ENCODE measurements at places on chromosomes 7 and 10.

DNA sequence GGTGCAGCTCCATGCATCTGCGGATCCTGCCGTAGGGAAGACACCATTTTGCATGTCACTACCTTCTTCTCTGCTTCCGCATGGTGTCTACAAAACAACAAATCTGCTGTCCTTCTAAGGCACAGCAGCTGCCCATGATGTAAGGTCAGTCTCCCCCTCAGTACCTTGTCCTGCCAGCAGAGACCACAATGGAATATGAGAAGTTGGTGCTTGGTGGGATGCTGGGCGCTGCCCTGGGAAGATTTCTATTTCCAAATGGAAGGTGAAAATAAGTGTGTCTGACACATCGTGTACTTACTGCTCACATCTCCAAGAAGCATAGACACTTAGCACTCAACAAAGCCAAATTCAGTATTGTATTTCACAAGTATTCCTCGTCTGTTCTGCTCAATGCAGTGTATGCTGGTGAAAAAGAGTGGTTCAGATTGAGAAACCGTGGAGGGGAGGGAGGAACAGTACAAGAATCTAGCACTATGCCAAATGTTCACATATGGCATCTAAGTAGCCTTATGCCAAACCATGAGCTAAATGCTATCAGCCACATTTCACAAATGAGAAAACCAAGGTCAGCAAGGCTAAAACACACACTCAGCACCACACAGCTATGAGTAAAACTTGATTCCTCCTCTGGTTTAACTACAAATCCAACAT lies 95.0 kb downstream of the GRB10 start:
- no peak for DNase-seq

DNA sequence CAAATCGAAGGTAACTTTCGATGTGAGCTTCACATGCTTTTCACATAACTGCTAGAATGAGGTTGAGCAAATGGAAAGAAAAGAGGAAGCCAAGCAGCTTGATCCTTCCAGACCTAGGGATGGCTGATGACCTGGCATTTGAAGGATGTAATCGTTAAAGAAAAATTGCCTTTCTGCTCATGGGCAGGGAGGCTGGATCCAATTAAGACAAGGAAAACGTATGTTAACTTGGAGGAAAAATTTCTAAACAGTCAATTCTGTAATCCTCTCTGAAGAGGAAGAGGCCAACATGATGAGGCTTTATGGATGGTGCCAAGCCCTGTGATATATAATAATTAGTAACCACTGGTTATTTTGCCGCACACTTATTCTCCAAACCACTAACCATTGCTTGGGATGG lies 12.5 kb downstream of the GRK5 start:
- no peak for DNase-seq

DNA sequence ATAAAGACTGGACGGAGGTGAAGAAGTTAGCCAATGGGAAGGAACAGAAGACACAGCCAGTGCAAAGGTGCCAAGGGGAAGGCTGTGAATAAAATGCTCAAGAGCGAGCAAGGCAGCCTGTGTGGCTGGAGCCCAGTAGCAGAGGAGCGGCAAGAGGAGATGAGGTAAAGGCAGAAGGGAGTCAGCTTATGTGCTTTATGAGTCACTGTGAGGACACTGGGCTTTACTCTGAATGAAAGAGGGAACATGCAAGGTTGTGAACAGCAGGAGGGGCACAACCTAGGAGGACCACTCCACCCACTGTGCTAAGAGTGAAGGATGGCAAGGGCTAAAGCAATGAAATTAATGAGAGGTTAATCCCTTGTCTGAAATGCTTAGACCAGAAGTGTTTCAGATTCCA lies 129.0 kb upstream of the ODAD2 start:
- DNase-seq: no peak

GRCh38 chr7:6153646-6154541 lies 118.5 kb downstream of the CYTH3 start:
- no peak for DNase-seq

DNA sequence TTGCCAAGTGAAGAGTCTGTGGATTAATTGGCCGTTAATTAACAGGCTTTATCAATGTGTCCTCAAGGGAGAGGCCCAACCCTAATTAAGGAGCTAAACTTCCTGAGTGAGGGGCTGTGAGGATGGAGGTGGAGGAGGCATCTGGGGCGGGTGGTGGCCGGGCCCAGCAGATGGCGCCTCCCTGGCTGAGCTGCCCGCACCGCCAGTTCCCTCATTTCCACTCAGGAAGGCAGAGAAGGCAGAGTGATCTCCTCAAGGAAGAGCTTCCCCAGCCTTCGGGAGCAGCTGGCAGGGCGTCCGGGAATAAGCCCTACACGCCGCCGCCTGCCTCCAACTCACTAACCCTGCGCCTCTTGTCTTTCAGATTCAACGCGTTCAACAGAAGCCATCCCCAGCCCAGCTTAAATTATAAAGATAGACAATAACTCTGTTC lies 112.2 kb downstream of the CYTH3 start:
- no peak for DNase-seq

DNA sequence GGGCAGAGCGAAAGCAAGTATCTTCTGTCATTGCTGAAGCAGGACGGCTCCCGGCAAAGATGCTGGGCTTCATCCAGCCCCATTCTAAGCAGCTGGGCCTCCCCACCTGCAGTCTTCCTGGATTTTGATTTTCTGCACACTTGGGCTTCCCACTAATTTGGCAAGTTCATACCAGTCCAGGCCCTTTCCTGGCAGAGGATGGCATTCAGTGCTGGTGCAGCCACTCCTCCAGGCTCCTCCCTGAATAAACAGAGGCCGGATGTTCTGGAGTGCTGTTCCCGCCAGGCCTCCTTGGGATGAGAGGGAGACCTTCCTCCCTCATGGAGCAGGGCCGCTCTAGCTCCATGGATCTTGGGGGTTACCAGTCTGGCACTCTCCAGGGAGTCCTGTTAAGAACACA lies 3.4 kb downstream of the BAG3 start:
- DNase-seq: peak; percentile 39

DNA sequence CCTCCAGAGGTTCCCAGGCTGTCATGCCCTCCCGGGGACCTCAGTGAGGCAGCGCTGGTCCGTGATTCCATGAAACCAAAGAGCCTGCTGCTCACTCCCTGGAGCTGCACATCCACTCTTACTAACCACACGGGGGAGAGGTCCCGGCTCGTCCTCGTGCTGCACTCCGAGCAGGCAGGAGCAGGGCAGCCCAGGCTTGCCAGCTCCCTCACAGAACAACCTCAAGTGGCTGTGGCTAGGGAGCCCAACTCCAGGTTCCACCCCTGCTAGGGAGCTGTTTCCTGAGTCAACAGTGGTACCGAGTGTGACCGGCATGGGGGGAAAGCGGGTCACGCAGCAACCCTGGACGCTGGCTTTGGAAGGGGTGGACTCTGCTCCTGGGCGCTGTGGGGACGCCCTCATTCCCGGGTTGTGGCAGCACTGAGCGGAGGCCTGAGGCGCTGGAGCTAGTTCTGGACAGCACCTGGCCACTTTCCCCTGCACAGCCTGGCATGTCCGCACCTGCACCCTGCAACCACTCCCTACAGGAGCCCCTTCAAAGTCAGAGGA lies 27.9 kb upstream of the PPP2R2D start:
- no peak for DNase-seq

- no peak for DNase-seq
Measured at GRCh38 chr10:963655-964054, 24.6 kb upstream of the GTPBP4 start.

DNA sequence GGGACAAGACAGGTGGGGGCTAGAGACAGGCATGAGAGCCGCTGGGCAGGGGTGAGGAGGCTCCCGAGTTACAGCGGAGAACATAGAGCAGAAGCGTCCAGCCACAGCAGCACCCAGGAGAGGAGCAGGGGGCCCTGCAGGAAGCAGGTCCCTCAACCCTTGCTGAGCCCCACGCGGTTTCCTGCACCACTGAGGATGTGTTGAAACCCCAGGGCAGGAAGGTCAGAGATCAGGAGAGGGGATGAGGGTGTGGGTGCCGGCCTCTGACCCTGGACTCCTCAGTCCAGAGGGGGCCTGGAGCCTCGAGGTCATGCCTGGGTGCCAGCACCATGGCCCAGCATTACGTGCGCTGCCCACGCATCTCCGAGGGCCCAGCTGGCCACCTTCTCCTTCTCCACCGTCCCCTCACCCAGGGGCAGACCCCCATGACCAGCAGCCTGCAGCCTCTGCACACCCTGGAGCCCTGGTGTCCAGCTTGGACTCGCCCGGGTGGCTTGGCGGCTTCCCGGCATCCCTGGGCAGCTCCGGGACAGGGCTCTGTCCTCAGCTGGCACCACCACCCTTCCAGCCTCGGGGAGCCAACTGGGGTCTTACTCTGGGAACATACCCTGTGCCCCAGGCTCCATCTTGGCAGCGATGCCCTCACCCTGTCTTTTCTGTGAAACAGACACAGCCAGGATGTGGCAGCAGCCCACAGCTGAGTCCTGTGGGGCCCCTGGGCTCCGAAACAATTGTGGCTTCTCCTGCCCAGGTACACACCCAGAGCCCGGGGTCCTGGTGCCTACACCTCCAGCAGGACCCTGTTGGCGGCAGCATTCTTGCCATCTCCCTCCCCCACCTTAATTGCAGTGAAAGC lies 52.0 kb downstream of the STK32C start:
- DNase-seq: no peak

GRCh38 chr10:118958984-118959925 lies 70.3 kb upstream of the NANOS1 start:
- no peak for DNase-seq

DNA sequence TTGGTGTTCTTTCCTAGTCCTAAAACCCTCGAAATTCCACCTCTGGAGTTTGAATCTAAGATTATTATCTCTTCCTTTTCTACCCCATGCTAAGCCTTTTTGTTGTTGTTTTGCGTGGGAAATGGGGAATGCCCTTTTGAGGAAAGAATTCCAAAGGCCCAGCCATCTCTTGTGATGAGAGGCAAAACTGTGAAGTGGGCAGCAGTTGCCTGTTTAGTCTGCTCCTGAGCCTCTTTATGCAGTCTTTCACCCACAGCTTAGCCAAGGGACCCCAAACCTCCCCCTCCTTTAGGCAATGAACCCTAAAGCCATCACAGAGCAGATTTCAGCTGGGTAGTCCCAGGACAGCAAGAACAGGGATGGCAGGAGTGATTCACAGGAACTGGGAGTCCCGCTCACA lies 95.5 kb downstream of the DNMBP start:
- DNase-seq: no peak

GRCh38 chr7:113279256-113279655 lies 160.9 kb upstream of the SMIM30 start:
- no peak for DNase-seq

DNA sequence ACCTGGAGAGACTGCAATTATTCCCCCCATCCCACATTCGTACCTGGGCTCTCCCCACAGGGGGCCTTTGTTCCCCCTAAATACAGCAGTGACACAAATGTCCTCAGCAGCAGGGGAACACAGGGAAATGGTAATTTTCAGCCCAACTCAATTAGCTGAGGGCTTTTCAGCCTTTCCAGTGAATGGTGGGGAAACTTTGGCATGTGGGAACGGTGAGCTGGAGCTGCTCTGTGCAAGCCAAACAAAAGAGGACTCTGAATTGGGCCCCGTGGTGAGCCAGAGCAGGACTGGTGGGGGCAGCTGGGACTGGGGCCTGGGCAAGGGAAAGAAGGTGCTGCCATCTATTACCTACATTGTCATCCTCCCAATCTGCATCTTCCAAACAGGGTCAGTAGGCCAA lies 51.0 kb downstream of the FBXW4 start:
- no peak for DNase-seq

- no peak for DNase-seq
Measured at GRCh38 chr10:109103278-109103677, 820.0 kb downstream of the XPNPEP1 start.

Data from NCI-H446 (cell line).